Tracheal epithelial cell (primary cell): ENCODE measurements at places on chromosomes 3 and 15. TPM values are rescaled to one million over a fixed set of nuclear protein-coding genes. Genes with fewer than 3 reads are reported as not detected.

The GPR27 gene
- 1.5 and 1.9 TPM in 2 replicates for total RNA-seq

The STAB1 gene
- 0.21 and 0.24 TPM in 2 replicates for total RNA-seq

The DAZL gene
- total RNA-seq = not detected in 2 replicates

The BBX gene
- total RNA-seq = 50.4 and 67.1 TPM in 2 replicates

The KIAA1143 gene
- 11.1 and 21.3 TPM in 2 replicates for total RNA-seq

The SLC12A8 gene
- 20.7 and 28.7 TPM in 2 replicates for total RNA-seq

The IL5RA gene
- not detected in 2 replicates for total RNA-seq

The PLA2G4D gene
- under 0.01 TPM in 1 of 2 replicates, not detected in the other for total RNA-seq

The REC114 gene
- total RNA-seq = not detected in 2 replicates

The SYNPR gene
- not detected in 2 replicates for total RNA-seq

The PGBD4 gene
- 1.2 and 1.5 TPM in 2 replicates for total RNA-seq

The ACKR4 gene
- total RNA-seq = 0.24 TPM in 1 of 2 replicates, not detected in the other

The CLRN1 gene
- not detected in 2 replicates for total RNA-seq

The SEMA6D gene
- 1.7 and 3.8 TPM in 2 replicates for total RNA-seq

The C3orf70 gene
- total RNA-seq = under 0.01 TPM in 1 of 2 replicates, not detected in the other

The CCR2 gene
- not detected in 2 replicates for total RNA-seq

The CCRL2 gene
- total RNA-seq = 0.24 TPM in 1 of 2 replicates, not detected in the other

The DHX36 gene
- total RNA-seq = 28.2 and 40.5 TPM in 2 replicates

The DUSP7 gene
- total RNA-seq = 102 and 110 TPM in 2 replicates

The SCN11A gene
- under 0.01 TPM in 1 of 2 replicates, not detected in the other for total RNA-seq

The ARL14 gene
- total RNA-seq = under 0.01 and 0.24 TPM in 2 replicates

The RHOV gene
- total RNA-seq = 11.7 and 17.8 TPM in 2 replicates

The PLS1 gene
- 22.4 and 23.9 TPM in 2 replicates for total RNA-seq

The CACNA1D gene
- under 0.01 TPM in 1 of 2 replicates, not detected in the other for total RNA-seq

The NMD3 gene
- total RNA-seq = 115 and 147 TPM in 2 replicates

The ITIH1 gene
- total RNA-seq = not detected in 2 replicates

The PML gene
- total RNA-seq = 33.0 and 41.9 TPM in 2 replicates

The ZCWPW2 gene
- 0.21 and 0.24 TPM in 2 replicates for total RNA-seq

The BCHE gene
- 0.72 and 0.85 TPM in 2 replicates for total RNA-seq

The ERC2 gene
- total RNA-seq = 0.24 TPM in 1 of 2 replicates, not detected in the other

The CD96 gene
- total RNA-seq = not detected in 2 replicates

The ADGRG7 gene
- 38.3 TPM in 1 of 2 replicates, not detected in the other for total RNA-seq

The IL20RB gene
- 86.8 and 233 TPM in 2 replicates for total RNA-seq

The GNAT1 gene
- 0.43 TPM in 1 of 2 replicates, not detected in the other for total RNA-seq

The PLSCR4 gene
- total RNA-seq = 0.21 and 0.48 TPM in 2 replicates

The AGBL1 gene
- total RNA-seq = not detected in 2 replicates

The TMEM158 gene
- 1.5 and 8.4 TPM in 2 replicates for total RNA-seq

The FGD5 gene
- total RNA-seq = under 0.01 and 0.96 TPM in 2 replicates

The CCR1 gene
- total RNA-seq = not detected in 2 replicates

The CLDN11 gene
- 0.43 and 7.5 TPM in 2 replicates for total RNA-seq

The ECE2 gene
- total RNA-seq = under 0.01 TPM in 1 of 2 replicates, not detected in the other

The SGO1 gene
- 0.21 and 0.72 TPM in 2 replicates for total RNA-seq

The ASB14 gene
- total RNA-seq = not detected in 2 replicates

The SNX1 gene
- 22.4 and 24.1 TPM in 2 replicates for total RNA-seq

The FOXB1 gene
- total RNA-seq = not detected in 2 replicates

The CFAP100 gene
- total RNA-seq = not detected in 2 replicates
